ENCODE measurements at places on chromosomes 16 and 17.

DNA sequence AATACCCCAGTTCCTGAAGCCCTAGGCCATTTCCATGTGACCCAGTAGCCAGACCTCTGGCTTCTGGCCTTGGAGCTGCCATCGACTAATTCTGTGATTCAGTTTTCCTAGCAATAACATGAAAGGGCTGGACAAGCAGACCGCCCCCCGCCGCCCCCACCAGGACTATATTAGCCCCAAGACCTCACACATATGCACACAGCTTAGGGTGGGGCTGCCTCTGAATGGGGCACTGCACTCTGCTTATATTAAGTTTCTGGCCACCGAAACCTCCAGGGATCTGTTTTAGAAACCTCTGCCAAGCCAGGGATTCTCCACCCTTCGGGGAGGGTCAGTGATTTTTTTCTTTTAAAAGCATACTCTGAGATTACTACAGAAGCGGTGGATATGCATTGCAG lies 2.3 kb downstream of the RAB11FIP4 start:
- no peak for DNase-seq

GRCh38 chr17:2563543-2563942 lies 29.9 kb upstream of the PAFAH1B1 start:
- DNase-seq: no peak

GRCh38 chr17:28042657-28042720 lies at the start of gene NLK:
TSS of gene NLK (plus strand) at chr17:28042677. CDS start at chr17:28042874, 197 bp downstream.
- DNase-seq: no peak

DNA sequence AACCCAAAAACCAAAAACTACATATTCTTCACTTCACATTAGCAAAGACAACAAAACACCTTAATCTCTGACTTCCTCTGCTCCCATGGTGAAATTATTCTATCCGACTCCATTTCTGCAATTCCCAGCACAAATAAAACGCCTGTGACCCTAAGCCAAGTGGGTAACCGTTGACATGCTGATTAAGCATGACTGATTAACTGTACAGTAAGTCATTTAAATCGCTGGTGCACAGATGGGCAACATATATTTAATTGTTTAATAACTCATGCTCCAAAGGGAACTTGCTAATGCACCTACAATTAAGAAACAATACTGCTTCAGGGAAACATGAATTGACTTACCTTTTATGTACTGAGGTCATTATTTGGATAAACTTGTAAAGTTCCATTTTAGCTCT lies 436.7 kb downstream of the KIF2B start:
- no peak for DNase-seq

GRCh38 chr17:63774141-63774968 lies at the start of gene DDX42:
TSS of gene DDX42 (plus strand) at chr17:63774170. CDS start at chr17:63787050, 12,880 bp downstream.
- peak; percentile 74 for DNase-seq

DNA sequence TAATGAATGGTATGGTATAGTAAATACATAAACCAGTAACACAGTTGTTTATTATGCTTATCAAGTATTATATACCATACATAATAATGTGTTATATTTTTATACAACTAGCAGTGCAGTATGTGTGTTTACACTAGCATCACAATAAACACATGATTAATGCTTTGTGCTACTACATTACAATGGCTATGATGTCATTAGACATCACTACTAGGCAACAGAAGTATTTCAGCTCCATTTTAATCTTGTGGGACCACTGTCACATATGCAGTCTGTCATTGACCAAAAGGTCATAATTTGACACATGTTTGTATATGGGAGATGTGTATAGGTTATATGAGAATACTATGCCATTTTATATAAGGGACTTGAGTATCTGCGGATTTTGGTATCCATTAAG lies 32.7 kb downstream of the TRIM37 start:
- no peak for DNase-seq

DNA sequence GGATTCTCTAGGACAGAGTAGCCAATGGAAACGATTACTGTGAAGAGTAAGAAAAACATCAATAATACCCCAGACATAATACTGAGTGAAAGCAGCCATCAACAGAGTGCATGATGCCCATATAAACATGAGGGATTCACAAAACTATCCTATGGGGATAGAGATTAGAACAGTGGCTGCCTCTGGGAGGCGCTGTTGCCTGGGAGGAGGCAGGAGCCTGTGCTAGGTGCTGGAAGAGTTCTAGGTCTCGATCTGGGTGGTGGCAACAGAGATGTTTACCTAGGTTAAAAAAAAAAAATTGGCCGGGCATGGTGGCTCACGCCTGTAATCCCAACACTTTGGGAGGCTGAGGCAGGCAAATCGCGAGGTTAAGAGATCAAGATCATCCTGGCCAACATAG lies 7.9 kb downstream of the FA2H start:
- DNase-seq: no peak

GRCh38 chr17:66337866-66338485 lies 35.6 kb downstream of the PRKCA start:
- no peak for DNase-seq

GRCh38 chr16:65884018-65884417 lies 482.5 kb upstream of the CDH5 start:
- DNase-seq: no peak
